GM23338 (cell line): ENCODE measurements at places on chromosomes 2 and 18.

DNA sequence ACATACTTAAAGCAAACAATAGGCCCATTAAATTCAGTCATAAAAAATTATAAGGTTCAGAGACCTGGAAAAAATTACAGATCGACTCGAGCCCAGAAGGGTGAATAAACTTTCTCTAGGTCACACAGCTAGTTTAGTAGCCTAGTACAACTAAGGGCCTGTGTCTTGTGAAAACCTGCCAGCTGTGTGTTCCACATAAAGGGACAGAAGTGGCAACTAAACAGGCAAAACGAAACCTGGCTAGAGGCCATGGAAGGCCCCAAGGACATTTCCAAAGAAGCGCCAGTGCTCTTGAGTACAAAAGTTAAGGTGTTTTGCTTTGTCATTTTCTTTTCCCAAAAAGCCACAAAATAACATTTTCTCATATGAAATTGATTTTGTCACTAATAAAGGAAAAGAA is 164.9 kb downstream of the L3MBTL4 start:
- DNase-seq, result no peak

- DNase-seq, result no peak
Measured at GRCh38 chr2:39179974-39180960, 59.4 kb upstream of the SOS1 start.

- DNase-seq, result no peak
Measured at GRCh38 chr2:127632592-127633489, 13.1 kb upstream of the GPR17 start.

- DNase-seq, result peak; percentile 24
Measured at GRCh38 chr2:84823788-84824187, 57.1 kb downstream of the TRABD2A start.
